ENCODE measurements at places on chromosomes 4 and X.

GRCh38 chr4:10879411-10880110 lies 195.0 kb upstream of the CLNK start:
- no peak for DNase-seq

- no peak for DNase-seq
Observed at GRCh38 chr4:81635739-81636138, 164.0 kb upstream of the RASGEF1B start.

- DNase-seq: no peak
Observed at GRCh38 chr4:123836851-123837595, 440.4 kb downstream of the SPRY1 start.

DNA sequence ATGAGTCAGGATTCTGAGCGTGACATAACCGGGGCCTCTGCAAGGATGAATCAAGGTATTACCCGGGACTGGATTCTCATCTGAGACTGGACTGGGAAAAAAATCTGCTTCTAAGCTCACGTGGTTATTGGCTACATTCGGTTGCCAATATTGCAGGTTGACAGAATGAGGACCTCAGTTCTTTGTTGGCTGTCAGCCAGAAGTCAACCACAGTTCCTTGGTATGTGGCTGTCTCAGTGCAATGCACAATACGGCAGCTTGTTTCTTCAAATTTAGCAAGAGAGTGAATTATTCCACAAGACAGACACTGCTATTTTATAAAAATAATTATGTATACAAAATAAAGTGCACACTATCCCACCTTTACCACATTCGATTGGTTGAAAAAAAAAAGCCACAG lies 424.2 kb downstream of the KLHL4 start:
- DNase-seq: no peak

DNA sequence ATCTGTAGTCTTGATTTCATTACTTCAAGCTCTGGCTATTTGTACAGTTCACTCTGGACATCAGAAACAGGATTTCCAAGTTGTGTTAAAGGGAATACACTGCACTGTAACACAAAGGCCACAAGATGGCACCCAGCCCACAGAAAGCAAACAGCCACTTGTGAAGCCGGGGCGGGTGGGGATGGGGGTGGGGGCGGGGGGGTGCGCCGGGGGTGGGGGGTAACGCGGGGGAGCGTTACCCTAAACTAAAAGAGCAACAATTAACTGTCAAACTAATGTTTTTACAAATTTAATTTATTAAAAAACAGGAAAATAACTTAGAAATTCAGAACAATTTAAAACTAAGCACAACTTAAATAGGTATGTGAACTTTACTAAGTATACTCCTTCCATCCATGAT lies 27.3 kb downstream of the PRDX4 start:
- peak; percentile 24 for DNase-seq

- DNase-seq: no peak
Observed at GRCh38 chr4:25632135-25632534, 23.5 kb upstream of the SLC34A2 start.

DNA sequence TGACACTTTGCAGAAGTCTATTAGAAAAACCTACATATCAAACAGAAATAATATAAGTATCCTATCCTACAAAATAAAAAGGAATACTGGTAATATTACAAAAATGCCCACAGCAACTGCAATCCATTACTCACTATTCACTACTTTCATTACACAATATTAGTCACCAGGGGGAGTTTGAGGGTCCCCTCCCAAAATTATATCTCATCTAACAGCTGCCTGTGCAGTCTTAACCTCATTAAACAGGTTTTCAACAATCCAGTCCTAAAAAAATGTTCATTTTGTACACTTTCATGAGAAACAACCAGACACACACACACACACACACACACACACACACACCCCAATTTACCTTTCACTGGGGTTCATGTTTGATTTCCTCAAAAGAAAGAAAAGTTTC lies 2.9 kb downstream of the CLOCK start:
- DNase-seq: no peak

GRCh38 chr4:81723927-81724587 lies 252.3 kb upstream of the RASGEF1B start:
- DNase-seq: no peak

- DNase-seq: no peak
Observed at GRCh38 chrX:14476205-14476604, 53.1 kb upstream of the GLRA2 start.

DNA sequence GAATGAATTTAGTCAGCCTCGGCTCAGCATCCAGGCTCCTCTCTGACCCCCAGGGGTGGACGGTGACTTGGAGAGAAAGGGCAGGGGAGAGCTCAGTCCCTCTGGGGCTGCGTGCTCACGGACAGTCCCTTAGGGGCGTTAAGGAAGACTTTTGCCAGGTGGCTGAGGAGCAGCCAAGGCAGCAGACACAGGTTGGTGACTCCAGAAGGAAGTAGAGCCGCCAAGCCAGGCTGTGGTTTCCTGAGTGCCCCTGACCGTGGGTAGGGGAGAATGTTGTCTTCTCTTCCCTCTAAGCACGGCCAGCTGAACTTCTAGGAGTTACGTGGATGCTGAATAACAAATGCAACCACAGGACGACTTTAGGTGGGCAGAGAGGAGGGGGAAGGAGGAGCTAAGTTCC lies 91.0 kb upstream of the MTM1 start:
- DNase-seq: no peak

DNA sequence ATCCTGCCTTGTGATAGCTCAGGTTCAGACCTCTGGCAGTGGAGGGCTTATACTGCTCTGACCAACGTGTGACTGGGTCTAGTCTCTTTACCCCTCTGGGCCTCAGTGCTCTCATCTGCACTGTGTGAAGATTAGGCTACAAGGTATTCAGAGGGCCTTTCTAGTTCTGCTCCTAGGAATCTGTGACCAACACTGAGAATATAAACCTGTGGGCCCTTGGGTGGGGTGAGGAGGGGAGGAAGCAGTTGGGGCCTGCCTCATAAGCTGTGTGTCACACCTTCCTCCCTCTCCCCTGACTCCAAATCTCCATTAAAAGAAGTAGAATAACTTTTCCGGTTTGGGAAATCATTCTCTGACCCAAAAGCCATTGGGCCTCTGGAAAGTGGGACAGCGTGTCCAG lies 66.3 kb upstream of the MSN start:
- no peak for DNase-seq

GRCh38 chr4:140141210-140141835 lies 12.7 kb downstream of the MAML3 start:
- no peak for DNase-seq

GRCh38 chrX:133640161-133641015 lies 225.1 kb upstream of the GPC4 start:
- DNase-seq: no peak

DNA sequence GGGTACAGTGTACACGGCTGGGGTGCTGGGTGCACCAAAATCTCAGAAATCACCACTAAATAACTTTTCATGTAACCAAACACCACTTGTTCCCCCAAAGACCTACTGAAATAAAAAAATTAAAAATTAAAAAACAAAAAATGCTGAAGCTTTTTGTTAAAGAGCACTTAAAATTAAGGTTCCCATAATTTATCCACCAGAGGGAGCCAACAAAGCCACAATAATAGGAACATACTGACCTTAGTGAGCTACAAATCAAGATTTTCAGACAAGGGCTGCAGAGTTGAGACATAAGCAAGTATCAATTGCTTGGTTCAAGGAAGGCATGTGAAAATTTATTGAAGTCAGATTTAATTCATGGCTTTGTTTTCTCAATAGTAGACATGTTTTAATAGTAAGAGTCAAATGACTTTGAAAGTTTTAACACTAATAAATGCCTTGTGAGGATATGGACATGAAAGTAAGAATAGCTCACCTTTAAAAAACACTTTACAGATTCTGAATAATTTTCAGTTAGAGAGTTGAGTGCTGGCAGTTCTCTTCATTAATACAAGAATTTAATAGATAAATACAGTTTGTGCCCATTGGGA lies 43.0 kb upstream of the SCOC start:
- DNase-seq: no peak

DNA sequence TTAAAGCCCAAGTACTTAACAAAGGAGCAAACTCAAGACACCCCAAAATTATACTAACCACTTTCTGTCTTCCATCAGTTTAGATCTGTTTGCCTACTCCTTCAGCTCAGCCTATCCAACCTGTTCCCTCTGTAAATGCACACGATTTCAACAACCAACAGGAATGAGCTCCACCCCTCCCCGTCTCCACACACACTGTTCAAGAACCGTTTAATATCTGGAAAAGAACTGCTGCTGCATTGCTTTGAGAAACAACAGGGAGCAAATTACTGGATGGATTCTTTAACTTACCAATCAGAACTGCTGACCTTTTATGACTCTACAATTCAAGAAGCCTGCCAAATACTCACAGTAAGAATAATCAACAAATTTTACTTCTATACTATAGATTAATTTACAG lies 87.0 kb downstream of the FBXW7 start:
- no peak for DNase-seq

- DNase-seq: no peak
Observed at GRCh38 chr4:184857441-184858121, 31.8 kb upstream of the ACSL1 start.

GRCh38 chrX:131306601-131307000 lies 17.5 kb upstream of the IGSF1 start:
- no peak for DNase-seq

DNA sequence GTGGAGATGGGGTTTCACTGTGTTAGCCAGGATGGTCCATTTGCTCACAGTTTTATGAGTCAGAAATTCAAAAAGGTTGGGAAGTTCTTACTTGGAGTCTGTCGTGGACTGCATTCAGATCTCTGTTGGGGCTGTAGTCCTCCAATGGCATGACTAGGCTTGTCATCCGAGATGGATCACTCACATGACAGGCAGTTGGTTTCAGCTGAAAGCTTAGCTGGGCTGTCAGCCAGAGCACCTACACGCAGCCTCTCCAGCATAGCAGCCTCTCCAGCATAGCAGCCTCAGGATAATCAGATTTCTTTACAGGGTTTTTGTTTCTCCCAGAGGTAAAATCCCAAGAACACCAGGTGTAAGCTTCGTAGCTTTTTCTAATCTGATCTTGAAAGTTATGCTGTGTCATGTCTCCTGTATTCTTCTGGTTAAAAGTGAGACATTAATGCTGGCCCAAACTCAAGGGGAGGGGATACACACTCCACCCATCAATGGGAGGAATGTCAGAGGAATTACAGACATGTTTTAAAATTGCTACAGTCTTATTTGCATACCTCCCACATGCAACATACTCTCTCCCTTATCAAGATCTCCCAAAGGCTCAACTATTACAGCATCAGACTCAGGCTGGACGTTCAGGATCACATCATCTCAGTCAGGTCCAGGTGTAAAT lies 31.6 kb upstream of the SOD3 start:
- DNase-seq: no peak

- DNase-seq: no peak
Observed at GRCh38 chrX:76977452-76977851, 469.7 kb upstream of the FGF16 start.

GRCh38 chr4:151719956-151720334 lies 40.9 kb downstream of the GATB start:
- no peak for DNase-seq

GRCh38 chr4:186765138-186765537 lies 41.5 kb upstream of the FAT1 start:
- DNase-seq: no peak

DNA sequence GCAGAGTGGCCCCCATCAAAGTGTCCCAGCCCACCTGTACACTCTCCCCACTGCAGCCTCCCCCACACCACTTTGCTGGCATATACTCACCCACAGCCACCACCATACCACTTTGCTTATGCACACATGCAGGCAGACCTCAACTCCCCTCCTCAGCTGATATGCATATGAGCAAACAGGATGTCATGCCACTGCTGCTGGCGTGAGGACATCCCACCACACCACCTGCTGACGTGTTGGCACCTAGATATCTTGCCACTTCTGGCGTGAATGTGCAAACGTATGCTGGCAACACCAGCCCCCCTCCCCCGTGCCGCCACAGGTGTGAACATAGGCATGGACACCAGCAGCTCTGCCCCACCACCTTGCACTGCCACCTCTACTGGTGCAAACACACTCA lies 22.4 kb upstream of the MAGEA8 start:
- no peak for DNase-seq

- no peak for DNase-seq
Observed at GRCh38 chr4:81773557-81773956, 301.9 kb upstream of the RASGEF1B start.

- no peak for DNase-seq
Observed at GRCh38 chrX:140360284-140360683, 144.6 kb downstream of the SOX3 start.

DNA sequence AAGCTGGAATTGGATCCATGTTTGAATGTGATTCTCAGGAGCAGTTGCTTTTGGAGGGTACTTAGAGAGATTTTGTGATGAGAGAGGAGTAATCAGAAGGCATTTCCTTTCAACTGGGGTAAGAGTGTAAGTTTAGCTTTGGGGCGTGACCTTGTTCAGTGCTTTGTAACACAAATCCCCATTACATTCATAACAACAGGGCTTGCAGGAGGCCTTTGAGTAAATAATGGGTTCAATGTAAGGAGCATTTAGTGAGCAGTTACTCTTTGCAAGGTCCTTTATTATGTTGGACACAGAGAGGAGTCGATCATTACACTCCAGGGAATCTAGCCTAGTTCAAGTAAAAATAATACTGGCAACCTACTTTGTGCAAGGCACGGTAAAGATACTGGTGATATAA lies 74.0 kb upstream of the AFF2 start:
- DNase-seq: no peak

DNA sequence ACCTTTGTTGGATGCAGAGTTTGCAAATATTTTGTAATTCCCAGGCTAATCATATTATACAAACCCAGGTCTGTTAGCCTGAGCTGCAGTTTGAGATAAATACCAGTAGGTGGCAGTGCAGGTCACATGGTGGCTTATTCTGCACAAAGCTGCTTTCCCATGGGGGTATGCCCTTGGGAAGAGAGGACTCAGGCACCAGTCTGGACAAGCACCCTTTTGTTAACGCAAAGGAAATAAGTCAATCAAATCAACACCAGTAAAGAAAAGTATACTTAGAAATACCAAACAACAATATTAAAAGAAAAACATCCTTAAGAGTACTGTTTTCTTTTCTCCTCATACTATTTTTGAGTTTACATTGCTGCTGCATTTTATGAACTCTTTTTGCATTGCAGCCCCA lies 389.0 kb upstream of the ZFP42 start:
- DNase-seq: no peak

GRCh38 chr4:176782794-176783193 lies 9.9 kb downstream of the VEGFC start:
- no peak for DNase-seq

DNA sequence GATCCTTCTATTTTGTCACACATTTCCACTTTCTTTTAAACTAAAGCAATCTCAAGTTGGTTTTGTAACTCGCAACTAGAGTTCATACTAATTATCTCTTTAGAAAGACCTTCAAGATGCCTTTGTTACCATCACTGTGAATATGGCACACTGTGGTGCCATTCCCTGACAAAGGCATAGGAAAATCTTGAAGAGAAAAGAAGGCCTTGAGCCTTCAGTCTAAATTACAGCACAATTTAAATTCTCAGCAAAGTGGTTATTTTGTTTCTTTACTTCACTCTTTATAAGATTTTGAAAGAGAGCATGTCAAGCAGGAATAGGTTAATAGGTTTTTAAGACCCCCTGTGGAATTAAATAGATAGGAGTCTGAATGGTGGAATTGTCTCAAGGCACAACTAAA lies 89.0 kb upstream of the BANK1 start:
- no peak for DNase-seq

GRCh38 chrX:45667666-45668065 lies 467.0 kb upstream of the DIPK2B start:
- no peak for DNase-seq

- no peak for DNase-seq
Observed at GRCh38 chr4:151876381-151876988, 115.7 kb upstream of the GATB start.
